ENCODE measurements at places on chromosomes 16 and 17.

- no peak for DNase-seq
Observed at GRCh38 chr16:23999663-24000062, 163.9 kb downstream of the PRKCB start.

GRCh38 chr17:49494986-49495841 is at the start of gene NGFR:
Gene NGFR, plus strand, starts transcription at chr17:49495293. Its CDS starts 125 bp downstream, at chr17:49495418.
- no peak for DNase-seq

- no peak for DNase-seq
Observed at GRCh38 chr16:67190041-67190440, at the start of gene EXOC3L1. Gene EXOC3L1, minus strand, starts transcription at chr16:67190136. Its CDS starts 460 bp downstream, at chr16:67189676.

GRCh38 chr17:41801374-41802271 is 10.1 kb downstream of the P3H4 start:
- DNase-seq = no peak

DNA sequence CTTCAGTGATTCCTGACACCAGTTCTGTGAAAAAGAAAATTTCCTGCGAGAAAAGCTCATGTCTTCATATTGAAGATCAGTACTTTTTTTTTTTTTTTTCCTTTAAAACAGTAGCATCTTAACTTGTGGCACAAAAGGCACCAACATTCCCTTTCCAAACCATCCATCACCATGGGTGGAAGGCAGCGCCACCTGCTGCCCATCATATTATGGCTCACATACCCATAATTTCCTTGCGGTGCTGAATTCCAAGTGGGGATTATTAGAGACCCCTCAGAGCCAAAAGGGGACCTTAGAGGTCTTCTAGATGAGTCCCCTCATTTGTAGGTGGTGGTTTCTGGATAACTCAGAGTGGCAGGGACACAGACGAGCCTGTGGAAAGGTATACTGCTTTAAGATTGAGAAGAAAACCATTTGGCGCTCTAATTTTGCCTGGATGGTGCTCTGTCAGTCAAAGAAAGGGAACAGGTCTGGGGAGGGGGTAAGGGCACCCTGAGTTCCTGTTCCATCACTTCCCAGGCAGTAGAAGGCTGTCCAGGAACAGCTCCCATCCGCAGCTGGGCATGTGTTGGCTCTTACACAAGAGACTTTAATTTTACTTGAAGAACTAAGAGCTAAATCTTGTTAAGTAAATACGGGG is 7.9 kb upstream of the SOST start:
- DNase-seq = no peak

- no peak for DNase-seq
Observed at GRCh38 chr17:22171631-22172030, 479.3 kb downstream of the KCNJ18 start.

DNA sequence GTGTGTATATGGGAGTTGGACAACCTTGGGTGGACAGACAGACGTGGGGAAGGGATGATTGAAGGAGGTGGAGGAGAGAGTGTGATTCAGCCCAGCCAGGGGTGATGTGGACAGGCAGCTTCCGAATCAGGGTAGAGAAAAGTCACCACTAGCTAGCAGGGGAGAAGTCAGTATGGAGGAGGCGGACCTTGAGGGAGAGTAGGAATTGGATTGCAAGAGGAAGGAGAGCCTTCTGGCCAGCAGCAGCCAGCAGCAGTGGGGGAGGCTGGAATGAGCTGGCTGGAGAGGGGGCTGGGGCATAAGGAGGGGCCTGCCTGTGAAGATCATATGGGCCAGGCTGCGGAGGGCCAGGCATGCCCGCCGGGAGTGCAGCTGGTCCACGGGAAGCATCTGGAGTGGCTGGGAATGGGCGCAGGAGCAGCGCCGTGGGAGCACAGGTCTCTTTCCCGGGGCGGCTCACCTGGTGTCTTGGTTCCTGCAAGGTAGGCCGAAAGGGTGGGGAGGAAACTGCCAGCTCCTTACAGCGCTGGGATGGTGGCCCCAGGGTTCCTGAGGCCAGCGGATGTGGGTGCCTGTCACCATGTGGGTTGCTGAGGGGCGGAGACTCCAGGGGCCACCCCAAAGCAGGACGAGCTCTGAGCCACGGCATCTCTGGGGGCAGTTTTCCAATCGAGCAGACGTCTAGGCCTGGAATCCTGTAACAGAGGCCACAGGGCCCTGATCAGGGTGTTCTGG is 235.3 kb downstream of the SEC14L1 start:
- no peak for DNase-seq

DNA sequence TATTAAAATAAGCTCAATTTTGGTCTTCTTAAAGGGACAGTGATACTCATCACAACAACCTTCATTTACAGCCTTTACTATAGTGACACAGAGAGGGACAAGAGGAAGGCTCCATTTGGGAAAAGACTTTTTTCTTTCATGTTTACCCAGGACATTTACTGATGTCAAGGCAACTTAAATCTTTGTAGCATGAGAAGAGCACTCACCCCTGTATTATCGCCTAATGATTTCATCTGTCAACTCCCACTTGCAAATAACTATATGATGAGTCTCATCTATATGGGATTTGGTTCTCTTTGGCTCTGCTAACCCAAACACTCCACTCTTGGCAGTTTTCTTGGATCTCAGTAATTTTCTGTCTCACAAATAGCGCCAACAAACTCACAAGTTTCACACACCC is 24.1 kb downstream of the BLMH start:
- no peak for DNase-seq

GRCh38 chr17:49995055-49995738 is at the start of gene DLX3:
Gene DLX3, minus strand, starts transcription at chr17:49995224. Its CDS starts 226 bp downstream, at chr17:49994998.
- no peak for DNase-seq

- no peak for DNase-seq
Observed at GRCh38 chr17:75854881-75855309, 240 bp downstream of the WBP2 start.

GRCh38 chr16:23521037-23521743 is 10.9 kb upstream of the GGA2 start:
- DNase-seq = no peak

GRCh38 chr17:20032636-20033035 is 23.5 kb downstream of the SPECC1 start:
- DNase-seq = no peak

DNA sequence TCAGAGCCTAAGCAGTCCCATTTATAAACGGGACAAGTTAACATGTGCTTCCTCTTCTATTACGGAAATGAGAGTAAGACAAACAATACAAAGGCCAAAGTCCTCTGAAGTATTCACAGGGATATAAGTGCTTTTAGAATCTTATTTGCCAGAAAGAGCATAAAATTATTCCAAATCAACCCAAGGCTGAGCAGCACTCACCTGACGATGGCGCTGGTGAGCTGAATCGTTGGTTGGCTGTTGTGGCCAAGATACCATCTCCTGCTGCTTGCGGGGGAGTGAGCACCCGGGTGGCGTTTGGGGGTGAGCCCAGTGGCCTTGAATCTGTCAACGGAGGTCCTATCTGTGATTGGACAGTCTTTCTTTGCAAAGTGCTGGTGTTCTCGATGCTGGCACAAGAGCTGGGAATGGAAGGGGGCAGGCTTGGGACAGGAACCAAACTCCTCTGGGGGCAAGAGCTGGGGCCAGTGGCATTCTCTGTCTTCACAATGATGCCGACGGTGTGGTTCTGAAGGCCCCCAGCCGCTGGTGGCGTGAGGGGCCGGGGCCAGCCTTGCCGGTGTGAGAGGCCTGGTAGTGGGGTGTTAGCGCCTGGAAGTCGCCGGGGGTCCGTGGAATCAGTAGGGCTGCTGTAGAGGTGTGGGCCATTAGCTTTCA is 9.5 kb upstream of the DHRS13 start:
- no peak for DNase-seq

DNA sequence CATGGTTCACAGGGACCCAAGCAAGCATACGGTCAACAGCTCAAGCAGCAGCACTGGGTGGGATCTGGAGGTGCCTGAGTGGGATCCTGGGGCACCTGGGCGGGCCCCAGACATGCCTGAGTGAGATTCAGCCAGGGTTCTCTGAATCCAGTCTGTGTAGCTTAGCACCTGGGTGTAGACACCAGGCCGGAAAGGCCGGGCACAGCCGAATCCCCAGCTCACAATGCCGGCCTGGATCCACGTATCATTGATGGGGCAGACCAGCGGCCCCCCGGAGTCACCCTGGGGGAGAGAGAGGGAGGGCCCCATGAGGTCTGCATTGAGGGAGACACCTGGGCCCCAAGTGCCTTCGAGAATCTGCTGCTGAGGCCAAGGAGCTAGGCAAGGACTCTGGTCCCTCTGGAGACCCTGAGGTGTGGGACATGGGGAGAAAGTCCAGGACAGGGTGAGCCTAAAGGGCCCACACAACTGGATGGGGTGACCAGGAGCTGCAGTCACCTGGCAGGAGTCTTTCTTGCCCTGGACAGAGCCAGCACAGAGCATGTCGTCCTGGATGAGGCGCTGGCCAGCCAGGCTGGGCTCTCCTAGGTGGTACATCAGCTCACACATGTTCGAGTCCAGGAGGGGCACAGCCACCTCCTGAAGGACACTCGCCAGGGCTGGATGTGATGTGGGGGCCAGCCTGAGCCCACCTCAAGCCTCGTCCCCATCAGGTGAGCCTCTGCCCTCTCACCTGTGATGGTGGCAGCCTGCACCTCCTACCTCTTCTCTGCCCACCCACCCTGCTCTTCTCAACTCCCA is 9.7 kb downstream of the ZG16B start:
- DNase-seq = no peak

DNA sequence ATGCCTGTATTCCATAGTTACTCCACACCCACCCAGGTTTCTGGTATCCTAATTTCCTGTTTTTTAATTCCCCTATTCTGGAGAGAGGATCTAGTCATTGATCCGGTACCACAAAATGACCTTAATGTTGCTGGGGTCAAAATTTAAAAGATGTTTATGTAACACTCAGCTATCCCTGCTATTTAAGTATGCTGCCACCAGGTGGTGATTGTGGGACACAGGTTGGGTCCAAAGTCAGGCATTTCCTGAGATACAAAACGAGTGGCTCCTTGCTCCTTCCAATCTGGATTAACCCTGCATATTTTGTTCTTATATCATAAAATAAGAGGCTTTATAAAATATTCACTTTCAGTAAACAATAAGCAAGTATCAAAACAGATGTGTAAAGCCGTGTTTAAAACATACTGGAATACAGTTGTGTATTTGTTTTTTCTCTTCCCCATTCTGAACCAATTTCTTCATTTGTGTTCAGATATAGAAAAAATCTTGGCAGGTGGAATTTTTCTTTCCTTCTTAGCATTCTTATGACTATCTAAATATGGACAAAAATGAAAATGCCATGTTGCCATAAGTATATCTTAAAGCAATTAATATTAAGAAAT is 16.3 kb downstream of the HS3ST4 start:
- no peak for DNase-seq

GRCh38 chr17:29383686-29384085 is 6.5 kb upstream of the TAOK1 start:
- DNase-seq = no peak

- no peak for DNase-seq
Observed at GRCh38 chr17:5763595-5764306, 179.4 kb upstream of the NLRP1 start.

DNA sequence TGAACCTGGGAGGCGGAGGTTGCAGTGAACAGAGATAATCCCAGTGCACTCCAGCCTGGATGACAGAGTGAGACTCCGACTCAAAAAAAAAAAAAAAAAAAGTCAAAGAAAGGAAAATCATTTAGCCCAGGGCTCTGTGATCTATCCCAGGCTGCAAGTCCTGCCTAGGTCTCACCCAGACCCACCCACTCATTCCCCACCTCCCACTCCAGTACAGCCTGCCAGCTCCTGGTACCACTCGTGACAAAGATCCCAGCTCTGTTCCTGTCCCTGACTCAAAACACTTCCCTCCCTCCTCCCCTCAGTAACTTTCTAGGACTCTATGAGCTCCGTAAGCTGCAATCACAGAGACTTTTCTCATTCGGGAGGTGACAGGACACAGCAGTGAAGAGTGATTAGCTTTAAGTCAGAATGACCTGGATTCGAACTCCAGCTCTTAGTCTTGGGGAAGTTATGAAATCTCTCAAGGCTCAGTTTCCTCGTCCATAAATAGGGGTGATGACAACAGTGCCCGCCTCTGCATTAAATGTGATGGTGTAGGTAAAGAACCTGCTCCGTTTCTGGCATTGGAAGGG is 28.0 kb upstream of the MRPS23 start:
- DNase-seq = no peak

DNA sequence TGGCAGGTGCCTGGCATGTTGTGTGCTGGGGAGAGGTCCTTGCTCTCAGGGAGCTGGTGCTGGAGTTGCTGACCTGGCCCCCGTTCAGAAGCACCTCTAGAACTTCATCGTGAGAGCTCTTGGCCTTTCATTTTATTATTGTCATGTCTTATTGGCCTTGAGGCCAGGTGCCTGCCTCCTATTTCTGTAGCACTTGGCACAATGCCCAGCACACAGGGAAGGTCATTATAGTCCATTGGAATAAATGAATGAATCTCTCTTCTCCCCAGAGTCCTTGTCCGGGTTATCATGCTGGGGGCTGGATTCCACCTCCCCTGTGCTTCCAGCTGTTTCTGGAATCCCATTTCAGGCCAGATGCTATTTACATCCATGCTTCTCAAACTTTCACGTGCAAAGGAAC is 169.2 kb downstream of the HAPSTR1 start:
- DNase-seq = no peak

- no peak for DNase-seq
Observed at GRCh38 chr17:34781571-34782108, 179.6 kb downstream of the CCT6B start.

GRCh38 chr16:1580956-1581355 is 30.9 kb downstream of the IFT140 start:
- DNase-seq = no peak

DNA sequence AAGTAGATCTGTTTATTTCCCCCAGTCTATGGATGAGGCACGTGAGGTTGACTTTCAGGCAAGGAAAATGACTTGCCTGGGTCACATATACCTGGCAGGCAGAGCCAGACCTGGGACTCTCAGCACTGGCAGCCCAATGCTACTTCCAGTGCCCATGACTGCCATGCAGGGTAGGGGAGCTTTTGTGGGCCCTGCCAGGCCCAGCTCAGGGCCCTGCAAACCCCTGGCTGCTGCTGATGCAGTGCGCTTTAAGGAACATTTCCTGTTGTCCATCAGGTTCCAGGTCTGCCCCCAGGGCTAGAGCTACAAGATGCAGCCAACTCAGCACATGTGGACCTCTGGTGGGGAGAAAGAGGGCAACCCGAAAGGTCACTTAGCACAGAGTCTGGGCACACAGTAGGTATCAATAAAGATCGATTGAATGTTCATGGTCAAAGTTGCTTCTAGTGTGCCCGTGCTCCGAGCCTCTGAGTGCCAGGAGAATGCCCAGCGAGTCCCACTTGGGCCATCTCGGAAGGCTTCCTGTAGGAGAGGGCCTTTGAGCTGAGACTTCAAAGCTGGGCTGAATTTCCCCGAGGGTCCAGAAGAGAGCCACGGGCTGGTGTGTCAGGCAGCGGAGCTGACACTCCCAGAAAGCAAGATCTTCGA is 513 bp upstream of the TBX21 start:
- no peak for DNase-seq

Data from glomerular endothelial cell (primary cell).